ENCODE measurements at places on chromosomes 13 and 19.

DNA sequence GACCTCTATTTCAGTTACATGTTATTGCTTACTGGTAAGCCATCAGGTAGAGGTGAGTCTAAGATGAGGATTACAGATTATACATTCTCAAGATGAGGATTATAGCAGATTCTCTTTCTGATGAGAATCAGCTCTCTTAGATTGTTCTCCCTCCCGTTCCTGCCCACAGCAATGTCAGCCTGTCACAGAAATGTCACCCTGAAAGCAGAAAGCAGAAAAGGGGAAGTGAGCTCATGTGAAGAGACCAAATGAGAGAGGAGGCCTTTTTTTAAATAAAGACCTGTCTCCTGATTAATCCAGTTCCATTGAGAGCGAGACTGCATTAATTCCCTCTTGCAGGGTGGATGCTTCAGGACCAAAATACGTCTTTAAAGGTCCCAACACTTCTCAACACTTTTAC, 445.6 kb downstream of the KCTD12 start:
- DNase-seq = no peak

- no peak for DNase-seq
Observed at GRCh38 chr13:78161266-78161665, 242.6 kb upstream of the EDNRB start.

DNA sequence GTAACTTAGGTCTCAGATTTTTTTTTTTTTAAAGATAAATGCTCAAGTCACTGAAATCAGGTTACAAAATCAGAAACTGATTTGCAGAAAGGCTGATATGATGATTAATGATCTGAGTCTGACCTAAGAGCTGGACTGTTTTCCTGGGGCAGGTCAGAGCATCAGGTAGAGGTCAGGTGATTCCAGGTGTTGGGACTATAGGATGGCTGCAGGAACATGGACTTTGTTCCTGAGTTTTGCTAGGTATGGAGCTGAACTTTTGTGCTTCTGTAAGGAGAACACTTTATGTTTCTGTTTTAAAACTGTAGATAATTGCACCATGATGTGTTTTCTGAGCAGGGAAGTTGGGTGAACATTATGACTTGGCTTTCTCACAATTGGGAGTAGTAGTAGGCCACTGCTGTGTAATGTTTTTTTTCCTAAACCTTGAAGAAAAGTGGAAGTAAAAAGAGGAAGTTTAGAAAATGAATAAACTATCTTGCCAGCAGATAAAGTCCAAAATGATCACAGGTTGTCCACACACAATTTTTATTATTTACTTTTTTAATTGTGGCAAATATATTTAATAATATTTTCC, 297.2 kb downstream of the DCT start:
- no peak for DNase-seq

DNA sequence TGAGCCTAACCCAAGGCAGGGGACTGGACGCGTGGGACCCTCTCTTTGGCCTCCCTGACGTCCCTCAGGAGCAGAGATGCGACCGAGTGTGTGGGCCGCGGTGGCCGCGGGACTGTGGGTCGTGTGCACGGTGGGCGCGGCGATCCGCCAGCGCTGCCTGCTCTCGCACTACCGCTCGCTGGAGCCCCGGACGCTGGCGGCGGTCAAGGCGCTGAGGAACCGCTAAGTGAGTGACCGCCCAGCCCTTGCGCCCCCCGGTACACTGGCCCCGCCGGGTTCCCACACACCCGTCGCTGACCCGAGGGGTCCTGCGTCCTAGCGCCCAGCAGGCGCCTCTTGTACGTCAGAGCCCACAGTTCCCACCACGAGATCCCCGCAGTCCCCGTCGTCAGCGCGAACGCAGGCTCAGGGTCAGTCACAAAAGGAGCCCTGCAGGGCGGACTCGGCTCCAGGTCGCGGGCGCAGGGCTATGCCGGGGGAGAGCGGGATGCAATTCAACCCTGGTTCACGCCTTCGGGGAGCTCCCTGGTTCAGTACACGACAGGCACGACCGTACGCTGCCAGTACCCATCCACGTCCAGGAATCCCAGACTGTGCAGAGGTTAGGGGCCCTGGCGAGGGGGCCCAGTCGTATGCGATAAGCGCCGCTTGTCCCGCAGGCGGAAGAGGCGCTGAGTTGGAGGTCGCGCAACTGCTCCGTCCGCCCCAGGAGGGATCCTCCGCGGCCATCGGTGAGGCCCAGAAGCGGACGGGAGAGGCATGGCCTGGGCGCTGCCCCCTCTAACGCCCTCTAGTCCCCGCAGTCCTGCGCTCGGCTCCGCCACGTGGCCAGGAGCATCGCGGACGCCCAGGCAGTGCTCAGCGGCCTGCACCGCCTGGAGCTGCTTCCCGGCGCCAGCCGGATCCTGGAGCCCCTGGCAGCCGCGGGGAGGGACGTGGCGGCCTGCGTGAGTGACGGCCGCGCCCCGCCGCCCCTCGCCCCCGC, 3.6 kb upstream of the IFNL2 start:
- no peak for DNase-seq

DNA sequence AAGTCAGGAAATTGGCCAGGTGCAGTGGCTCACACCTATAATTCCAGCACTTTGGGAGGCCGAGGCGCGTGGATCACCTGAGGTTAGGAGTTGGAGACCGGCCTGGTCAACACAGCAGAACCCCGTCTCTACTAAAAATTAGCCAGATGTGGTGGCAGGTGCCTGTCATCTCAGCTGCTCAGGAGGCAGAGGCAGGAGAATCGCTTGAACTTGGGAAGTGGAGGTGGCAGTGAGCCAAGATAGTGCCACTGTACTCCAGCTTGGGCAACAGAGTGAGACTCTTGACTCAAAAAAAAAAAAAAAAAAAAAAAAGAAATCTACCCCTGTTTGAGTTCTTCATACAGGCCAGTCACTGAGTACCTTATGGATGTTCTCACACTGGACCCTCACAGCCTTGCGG, 42.0 kb downstream of the SLC15A1 start:
- no peak for DNase-seq

GRCh38 chr19:41944336-41944735, 14.8 kb downstream of the RABAC1 start:
- DNase-seq = no peak

- no peak for DNase-seq
Observed at GRCh38 chr13:82647540-82647939, 1234.7 kb downstream of the SLITRK1 start.

DNA sequence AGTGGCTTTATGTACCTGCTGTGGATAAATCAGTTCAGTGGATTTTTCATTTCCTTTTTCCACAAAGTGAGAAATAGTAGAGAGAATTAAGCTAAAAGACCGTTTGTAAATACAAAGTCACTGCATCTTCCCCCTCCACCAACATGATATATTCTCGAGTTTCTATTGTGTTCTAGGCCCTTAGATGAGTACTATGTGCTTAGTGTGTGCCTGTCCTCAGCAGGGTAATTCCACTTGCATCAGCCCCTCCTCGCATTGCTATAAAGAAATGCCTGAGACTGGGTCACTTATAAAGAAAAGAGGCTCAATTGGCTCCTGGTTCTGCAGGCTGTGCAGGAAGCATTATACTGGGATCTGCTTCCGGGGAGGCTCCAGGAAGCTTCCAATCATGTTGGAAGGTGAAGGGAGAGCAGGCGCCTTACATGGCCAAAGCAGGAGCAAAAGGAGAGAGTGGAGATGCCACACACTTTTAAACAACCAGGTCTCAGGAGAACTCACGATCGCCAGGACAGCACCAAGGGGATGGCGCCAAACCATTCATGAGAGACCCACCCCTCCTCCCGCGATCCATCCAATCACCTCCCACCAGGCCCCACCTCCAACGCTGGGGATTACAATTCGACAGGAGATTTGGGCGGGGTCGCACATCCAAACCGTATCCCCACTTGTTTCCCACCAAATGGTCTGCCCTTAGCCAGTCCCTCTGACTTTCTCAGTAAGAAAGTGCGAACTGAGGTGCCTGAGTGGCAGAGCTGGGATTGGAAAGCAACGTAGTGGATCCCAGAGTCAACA, 102.3 kb upstream of the ABCC4 start:
- DNase-seq = no peak

GRCh38 chr13:42380420-42381164, 108.6 kb downstream of the AKAP11 start:
- no peak for DNase-seq

DNA sequence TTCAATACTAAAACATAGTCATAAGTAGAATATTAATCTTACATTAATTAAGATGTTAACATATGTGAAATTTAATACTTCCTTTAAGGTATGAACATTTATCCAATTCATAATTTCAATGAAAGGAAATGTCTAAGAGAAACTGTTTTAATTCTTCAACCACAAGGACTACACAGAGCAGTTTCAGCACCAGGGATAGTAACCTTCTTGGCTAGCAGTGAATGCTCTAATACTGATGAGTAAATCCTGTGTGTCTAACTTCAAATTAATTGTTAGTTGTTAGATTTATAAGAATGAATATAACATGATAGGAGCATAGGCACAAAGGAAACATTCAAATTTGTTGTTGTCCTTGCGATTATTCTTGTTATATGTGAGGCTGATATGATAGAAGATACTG, 15.6 kb upstream of the NBEA start:
- no peak for DNase-seq

GRCh38 chr13:108257248-108257647, 12.3 kb upstream of the TNFSF13B start:
- DNase-seq = no peak

- DNase-seq = no peak
Observed at GRCh38 chr19:39307046-39307821, 11.0 kb downstream of the IFNL1 start.

DNA sequence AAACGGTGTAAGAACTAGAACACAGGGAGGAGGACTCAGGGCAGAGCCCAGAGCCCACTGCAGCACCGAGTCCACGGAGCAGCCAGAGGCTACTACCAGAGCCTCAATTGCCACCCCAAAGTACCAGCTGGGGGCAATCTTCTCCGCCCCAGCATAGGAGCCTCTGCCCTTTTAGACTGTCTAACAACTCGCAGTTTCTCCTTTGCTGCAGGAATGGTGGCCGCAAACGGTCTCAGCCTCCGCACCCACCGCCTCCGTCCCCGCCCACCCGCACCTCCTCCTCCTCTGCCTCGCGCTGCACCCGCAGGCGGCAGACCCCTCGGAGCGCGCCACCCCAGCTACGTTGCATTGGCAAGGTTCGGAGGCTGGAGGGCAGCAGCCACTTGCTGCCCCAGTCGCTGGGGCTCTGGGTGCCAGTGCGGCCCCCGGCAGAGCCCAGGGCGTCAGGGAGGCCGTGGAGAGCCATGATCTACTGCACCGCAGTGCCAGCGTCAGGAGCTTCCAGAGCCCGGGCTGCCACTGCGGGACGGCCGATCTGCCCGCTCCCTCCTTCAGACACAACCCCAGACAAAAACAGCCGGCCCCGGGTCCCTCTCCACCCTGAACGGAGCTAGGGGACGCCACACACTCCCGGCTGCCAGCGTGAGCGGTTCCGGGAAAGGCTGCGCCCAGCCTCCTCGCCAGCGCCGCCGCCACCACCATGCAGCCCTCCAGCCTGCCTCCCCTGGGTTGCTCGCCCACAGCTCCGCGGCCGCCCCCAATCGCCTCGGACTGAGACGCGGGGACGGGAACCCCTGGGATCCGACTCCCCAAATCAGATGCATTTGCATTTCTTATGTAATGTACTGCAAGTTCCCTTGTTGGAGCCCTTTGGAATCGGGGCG, 1.8 kb downstream of the FGF14 start:
- DNase-seq = no peak

- no peak for DNase-seq
Observed at GRCh38 chr13:103510007-103510535, 443.9 kb upstream of the SLC10A2 start.
